ENCODE measurements at places on chromosomes 4 and X. TPM values are rescaled to one million over a fixed set of nuclear protein-coding genes. Genes with fewer than 3 reads are reported as not detected.

The YY2 gene
- total RNA-seq: 2.7 TPM

The FAM236A gene
- not detected for total RNA-seq

DNA sequence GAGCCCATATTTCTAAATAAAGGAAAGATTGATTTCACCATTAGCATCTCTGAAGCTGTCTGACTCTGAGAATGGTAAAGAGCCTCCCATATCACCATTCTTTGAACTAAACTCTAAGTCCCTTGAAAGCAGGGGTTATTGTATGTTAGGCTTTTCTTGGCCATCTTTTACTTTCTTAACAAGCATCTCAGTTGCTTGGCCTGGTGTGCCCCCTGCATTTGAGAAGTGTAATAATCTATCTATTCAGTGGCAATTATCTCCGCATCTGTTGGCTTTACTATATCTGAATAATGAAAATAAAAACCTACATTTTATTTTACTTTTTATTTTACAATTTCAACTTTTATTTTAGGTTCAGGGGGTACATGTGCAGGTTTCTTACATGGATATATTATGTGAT is 128.3 kb upstream of the ARMCX2 start:
- DNase-seq: no peak

DNA sequence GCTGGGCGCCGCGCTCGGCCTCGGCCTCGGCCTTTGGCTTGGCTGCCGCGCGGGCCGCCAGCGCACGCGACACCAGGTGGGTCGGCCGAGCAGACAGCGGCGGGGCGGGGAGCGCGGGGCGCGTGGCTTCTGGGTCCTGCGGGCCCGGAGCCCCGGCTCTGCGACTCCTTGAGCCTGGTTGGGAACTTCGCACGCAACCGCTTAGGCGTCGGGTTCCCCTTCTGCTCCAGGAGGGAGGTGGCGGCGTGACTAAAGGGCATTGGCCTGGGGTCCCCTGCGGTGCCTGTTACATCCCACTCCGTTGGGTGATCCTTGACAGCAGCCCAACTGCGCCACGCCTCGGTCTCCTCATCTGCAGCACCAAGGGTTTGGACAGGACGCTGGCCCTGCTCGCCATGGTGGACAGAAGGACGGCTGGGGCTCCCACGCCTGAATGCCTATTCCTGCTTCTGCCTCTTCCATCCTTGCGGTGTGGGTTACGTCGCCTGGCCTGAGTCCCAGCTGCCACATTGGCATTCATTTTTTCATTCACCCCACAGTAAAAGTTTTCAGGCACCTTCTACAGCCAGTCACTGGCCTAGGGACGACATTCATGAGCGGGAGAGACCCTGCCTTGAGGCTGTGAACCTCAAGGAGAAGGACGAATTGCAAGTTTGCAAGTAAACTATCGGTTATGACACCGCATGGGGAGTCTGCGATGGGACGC is 631 bp downstream of the EVC start:
- no peak for DNase-seq

The PLXNB3 gene
- 4.8 TPM for total RNA-seq

- no peak for DNase-seq
These were observed 11.1 kb upstream of the TMEM156 start for GRCh38 chr4:39043058-39043860.

- no peak for DNase-seq
These were observed 49.7 kb upstream of the DDIT4L start for GRCh38 chr4:100240008-100240407.

DNA sequence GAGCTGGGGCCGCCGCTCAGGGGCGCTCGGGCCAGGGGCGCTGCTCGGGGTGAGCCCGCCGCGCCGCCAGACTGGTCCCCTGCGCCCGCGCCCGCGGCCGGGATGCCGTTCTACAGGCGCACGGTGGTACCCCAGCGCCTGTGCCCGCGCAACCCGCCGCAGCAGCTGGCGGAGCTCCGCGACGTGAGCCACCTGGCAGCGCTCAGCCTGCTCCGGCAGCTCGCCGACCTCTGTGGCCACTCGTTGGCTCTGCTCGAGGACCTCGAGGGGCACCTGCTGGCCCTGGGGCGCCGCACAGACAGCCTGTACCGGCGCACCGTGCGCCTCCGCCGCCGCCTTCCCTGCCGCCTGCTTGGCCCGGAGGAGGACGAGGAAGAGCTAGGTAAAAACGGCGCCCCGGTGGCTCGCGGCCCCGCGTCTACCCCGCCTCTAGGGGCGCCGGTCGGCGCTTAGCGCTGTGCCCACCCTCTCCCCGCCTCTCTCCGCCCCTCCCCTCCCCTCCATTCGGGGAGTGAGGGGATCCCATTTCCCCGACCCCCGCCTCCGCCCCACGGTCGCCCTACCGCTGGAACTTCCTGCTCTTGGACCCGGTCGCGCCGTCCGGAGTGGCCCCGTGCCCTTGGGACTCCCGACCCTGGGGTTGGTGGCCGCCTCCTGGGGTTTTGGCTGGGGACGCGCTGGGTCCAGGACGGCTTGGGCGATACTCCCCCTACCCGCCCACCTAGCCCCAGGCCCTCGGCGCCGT is 513 bp downstream of the NHSL2 start:
- DNase-seq: no peak

DNA sequence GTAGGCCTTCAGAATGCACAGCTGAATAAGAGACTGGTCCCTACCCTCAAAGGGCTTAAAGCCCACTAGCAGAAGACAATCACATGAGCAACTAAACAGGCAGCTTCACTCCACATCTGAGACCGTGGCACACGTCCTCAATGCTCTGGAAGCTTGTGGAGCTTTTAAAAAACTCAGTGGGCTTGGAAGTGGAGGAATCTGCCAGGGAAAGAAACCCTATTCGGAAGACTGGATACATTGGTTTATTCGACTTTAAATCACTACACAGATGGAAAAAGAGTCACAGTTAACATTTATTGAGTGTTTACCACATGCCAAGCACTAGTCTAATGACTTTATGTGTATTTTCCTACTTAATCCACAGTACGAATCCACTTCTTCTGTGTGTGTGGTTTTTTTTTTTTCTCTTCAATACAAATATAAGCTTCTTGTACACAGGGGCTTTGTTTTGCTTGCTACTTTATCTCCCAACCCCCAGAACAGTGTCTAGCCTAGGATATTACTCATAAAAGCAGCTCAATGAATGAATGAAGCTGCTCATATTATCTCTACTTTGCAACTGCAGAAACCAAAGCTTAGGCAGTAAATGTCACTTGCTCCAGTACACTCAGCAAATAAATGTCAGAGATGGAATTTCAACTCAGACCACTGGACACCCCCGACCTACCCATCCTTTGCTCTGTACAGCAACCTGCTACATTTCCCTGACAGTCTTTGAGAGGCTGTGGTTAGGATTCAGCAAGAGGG is 137.7 kb downstream of the LDB2 start:
- no peak for DNase-seq
